Stimulated activated CD8-positive, alpha-beta memory T cell treated with anti-CD3 and anti-CD28 coated beads, Interleukin-7, amount 100 ng/mL, for 1 hour (primary cell): ENCODE measurements at places on chromosomes 12 and 14.

GRCh38 chr12:24681570-24681969 lies 267.3 kb downstream of the BCAT1 start:
- no peak for DNase-seq

DNA sequence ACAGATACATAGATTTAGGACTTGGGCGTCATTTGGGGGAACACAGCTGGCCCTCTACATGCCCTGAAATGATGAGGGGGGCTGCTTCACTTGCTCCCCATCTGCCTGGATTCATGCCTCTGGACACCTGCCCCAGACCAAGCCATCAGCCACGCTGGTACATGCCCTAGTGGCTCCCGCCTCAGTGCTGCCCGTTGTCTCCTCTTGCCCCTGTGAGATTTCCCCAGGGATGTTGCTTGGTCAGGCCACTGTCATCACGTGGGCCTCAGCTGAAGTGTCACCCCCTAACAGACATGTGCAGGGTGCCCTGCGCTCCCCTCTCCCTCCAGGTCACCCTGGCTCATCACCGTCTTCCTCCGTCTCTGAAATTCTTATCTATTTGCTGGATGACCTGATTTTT lies 157.5 kb downstream of the PIWIL1 start:
- DNase-seq = no peak

GRCh38 chr14:55238019-55238680 lies 33.1 kb upstream of the FBXO34 start:
- DNase-seq = no peak

GRCh38 chr12:92244036-92244435 lies 98.4 kb upstream of the BTG1 start:
- no peak for DNase-seq

DNA sequence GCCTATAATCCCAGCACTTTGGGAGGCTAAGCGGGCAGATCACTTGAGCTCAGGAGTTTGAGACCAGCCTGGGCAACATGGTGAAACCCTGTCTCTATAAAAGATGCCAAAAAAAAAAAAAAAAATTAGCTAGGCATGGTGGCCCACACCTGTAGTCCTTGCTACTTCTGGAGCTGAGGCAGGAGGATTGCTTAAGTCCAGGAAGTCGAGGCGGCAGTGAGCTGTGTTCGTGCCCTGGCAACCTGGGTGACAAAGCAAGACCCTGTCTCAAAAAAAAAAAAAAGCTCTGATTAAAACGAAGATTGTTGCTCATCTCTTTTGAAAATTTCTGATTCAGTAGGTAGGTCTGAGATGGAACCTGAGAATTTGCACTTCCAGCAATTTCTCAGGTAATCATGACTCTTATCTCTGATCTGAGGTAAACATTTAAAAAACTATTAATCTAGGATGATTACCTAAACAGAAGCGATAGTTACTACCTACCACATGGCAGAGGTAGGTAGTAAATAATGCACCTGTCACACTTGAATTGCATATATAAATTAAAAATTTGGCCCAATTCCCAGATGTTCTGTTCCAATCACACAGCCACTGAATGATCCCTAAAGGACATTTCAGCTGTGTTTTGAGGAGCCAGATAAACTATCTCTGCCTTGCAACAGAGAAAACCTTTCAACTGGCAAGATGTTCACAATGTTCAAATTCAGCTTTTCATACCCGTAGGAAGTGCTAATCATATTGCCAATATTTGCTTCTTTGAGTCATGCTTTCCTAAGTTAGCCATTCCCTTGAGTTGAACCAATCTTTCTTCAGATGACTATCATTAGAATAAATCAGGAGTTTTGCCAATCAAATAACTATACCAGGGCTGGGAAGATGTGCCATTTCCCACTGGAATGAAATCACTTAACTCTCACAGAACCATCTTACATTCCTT lies 4.2 kb upstream of the TEP1 start:
- no peak for DNase-seq

- no peak for DNase-seq
Measured at GRCh38 chr12:123139926-123140675, 10.8 kb downstream of the PITPNM2 start.

- no peak for DNase-seq
Measured at GRCh38 chr12:106766393-106766826, 8.1 kb upstream of the RIC8B start.

GRCh38 chr12:38282886-38283285 lies 33.7 kb upstream of the ALG10B start:
- no peak for DNase-seq

- DNase-seq = no peak
Measured at GRCh38 chr12:124303579-124304313, 8.9 kb downstream of the RFLNA start.
